Cardiac septum (tissue), 1 donor: ENCODE measurements at places on chromosomes 2 and 18.
A peak's percentile ranks its signal among the peaks of the same experiment; 100 is the strongest.

DNA sequence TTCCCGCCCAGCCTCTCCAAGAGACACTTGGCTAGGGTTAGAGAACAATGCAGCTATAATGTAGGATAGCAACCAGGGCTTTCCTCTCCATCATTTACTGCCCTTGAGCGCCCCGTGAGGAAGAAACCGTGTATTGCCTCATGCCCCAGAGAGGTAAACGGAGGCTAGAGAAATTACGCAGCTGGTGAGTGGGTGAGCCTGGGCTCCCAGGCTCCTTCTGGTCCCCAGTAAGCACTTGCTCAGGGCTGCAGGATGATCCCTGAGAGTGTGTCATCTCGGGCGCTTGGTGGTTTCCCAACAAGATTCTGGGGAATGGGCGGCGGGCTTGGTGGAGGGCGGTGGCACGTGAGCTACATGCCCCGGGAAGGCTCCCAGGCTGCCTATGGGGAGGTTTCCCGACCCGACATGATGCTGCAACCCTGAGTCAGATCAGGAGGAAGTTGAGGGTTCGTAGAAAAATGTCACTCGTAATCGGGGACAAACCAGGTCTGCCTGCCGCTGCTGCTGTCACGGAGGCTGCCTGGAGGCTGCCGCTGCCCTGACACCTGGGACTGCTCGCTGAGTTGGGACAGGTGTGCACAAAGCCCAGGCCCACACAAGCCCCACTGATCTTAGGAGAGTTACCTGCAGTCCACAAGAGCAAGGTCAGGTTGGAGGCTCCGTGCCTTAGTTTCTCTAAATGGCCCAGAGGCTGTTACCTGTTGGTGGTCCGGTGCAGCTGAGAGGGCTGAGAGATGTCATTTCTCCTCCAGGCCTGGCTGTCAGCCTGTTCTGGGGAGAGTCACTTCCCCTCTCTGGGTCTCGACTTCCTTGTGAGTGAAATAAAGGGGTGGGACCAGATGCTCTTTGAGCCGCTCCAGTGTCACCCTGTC is at the start of gene GPR55:
Gene GPR55 (minus strand): TSS at position 773 of the 872 bp plus-strand sequence. CDS start 14,280 bp downstream, outside the sequence.
- DNase-seq, result peak; percentile 71

DNA sequence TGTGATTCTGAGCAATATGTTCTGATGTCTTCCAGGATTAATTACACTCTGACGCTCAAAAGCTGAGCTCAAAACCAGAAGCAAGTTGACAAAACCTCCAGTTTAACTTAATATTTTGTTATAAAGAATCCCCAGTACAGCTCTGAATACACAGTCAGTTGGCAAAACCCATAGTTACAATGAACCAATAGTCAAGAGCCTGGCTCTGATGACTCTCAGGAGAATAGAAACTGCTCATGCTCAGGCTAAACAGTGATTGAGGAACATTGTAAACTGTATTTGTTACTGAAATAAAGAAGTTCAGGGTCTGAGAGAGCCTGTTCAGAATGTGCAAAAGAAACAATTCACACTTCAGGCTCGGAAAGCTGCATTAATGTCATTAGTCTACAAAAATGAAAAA is 1565.9 kb downstream of the SUCLG1 start:
- no peak for DNase-seq

- DNase-seq, result no peak
These were observed 4.2 kb downstream of the ERFE start for GRCh38 chr2:238162846-238163441.

GRCh38 chr2:100753881-100754280 is 66.1 kb upstream of the NPAS2 start:
- DNase-seq, result no peak

GRCh38 chr2:190978389-190979053 is 35.5 kb downstream of the STAT1 start:
- no peak for DNase-seq

- DNase-seq, result no peak
These were observed 13.4 kb downstream of the PARD6G start for GRCh38 chr18:80233899-80234298.

DNA sequence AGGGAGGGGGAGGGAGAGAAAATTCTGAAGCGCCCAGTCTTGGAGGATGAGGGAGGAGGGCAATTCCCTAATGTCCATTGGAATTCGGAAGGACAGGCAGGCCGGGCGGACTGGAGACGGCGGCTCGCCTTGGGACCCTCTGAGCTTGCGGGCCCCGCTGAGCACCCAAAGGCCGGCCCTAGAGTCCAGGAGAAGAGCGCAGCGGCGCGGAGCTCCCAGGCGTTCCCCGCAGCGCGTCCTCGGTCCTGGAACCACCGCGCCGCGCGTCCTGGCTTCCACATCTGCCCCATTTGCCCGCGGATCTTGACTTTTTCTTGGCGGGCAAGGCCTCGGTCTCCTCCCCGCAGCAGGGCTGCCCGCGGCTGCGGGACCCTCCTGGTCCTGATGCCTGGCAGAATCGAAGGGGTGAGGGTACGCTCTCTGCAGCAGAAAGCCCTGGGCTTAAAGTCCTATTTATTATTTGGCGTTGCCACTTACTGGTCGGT is 675 bp upstream of the MLPH start:
- DNase-seq, result no peak
